ENCODE measurements at places on chromosomes 12 and 14.

GRCh38 chr14:73896521-73896920, 9.9 kb downstream of the ZNF410 start:
- no peak for DNase-seq

GRCh38 chr14:100327128-100327527, 4.0 kb downstream of the SLC25A47 start:
- no peak for DNase-seq

DNA sequence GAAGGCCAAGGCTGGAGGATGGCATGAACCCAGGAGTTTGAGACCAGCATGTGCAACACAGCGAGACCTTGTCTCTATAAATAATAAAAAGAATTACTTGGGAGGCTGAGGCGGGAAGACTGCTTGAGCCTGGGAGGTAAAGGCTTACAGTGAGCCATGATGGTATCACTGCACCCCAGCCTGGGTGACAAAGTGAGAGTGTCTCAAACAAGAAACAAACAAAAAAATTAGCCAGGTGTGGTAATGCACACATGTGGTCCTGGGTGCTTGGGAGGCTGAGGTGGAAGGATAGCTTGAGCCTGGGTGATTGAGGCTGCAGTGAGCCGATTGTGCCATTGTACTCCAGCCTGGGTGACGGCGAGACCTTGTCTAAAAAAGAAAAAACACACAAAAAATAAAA, 1.7 kb upstream of the GPRC5A start:
- DNase-seq, result no peak

GRCh38 chr14:104435147-104436046, 144.2 kb upstream of the C14orf180 start:
- DNase-seq, result no peak

DNA sequence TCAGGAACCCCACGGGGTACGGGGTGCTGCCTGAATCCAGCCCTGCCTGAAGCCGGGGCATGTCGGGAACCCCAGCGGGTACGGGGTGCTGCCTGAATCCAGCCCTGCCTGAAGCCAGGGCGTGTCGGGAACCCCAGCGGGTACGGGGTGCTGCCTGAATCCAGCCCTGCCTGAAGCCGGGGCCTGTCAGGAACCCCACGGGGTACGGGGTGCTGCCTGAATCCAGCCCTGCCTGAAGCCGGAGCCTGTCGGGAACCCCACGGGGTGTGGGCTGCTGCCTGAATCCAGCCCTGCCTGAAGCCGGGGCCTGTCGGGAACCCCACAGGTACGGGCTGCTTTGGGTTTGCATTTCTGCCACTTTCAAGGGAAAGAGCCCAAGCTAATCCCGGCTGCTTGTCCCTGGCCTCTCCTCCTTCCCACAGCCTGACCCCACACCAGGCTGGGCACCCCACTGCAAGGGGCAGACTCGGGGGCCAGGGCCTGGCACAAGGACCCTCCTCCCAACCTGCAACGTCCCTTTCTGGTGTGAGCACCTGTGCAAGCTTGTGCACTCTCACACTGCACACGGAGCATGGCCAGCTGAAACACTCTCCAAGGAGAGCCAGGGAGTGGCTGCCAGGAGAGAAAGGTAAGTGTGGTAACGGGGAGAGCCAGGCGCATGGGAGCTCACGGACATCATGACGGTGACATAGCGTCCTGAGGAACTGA, 5.6 kb upstream of the FBRSL1 start:
- no peak for DNase-seq

GRCh38 chr12:70847871-70848270, 72.7 kb downstream of the PTPRR start:
- DNase-seq, result no peak

DNA sequence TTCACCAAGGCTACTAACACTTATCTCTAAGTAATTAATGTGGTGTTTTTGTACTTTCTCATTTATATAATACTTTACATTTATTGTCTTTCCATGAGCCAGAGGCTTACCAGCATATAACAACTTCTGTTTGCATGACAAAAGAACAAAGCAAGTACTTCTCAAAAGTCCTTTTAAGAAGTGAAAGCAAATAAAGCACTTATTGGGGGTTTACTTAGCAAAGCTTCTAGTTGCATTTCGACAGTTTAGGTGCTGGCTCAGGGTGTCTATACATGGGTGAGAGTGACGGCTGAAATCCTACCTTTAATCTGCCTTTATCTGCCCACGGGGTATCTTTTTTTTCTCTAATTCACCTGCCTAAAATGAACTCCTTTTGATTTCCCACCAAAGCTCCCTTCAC, 21.0 kb upstream of the DCN start:
- DNase-seq, result no peak
